ENCODE measurements at places on chromosomes 13 and 19.

- DNase-seq: no peak
These were observed 444.6 kb upstream of the SGCG start for GRCh38 chr13:22736084-22736767.

- no peak for DNase-seq
These were observed 2.5 kb upstream of the LHB start for GRCh38 chr19:49019242-49019932.

- DNase-seq: peak; percentile 56
These were observed 26.9 kb downstream of the SIPA1L3 start for GRCh38 chr19:37933937-37934358.

- no peak for DNase-seq
These were observed 1.5 kb downstream of the ATP8B3 start for GRCh38 chr19:1810439-1811160.

- no peak for DNase-seq
These were observed 1.0 kb downstream of the CLPP start for GRCh38 chr19:6362351-6362801.

DNA sequence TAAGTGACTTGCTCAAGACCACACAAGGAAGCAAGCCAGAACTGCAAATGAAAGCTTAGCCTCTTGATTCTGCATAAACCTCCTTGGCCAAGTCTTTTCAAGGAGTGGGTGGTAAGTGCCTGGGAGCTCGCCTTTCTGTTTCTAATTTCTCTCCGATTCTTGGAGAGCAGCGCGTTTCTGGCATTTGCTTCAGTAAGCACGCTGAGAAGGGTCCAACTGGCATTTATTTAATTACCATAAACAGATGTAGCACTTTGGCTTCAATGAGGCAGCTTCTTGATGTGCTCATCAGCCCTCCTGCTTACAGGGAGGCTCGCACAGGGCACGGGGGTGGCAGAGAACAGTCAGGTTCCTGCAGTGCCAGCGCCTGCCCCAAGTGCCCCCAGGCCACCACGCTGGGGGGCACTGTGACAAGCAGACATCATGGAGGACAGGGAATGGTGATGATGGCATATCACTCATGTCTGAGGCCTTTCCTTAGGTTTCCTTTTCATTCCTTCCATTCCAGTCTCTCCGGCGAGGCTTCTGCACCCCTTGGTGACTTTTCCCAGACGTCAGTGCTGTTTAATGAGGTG is 13.3 kb downstream of the SIAH3 start:
- no peak for DNase-seq

DNA sequence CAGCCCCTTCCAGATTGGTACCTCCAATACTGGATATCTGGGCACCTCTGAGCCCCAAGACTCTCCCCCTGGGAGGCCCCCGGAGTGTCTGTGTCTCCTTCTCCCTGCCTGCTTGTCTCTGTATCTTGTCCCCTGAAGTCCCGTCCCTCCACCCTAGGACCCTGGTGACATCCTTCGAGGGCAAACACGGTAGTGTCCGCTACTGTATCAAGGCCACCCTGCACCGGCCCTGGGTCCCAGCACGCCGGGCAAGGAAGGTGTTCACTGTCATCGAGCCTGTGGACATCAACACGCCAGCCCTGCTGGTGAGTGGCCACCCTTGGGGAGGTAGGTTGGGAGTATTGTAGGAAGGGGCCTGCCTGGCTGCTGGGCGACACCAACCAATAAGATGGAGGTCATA is 844 bp downstream of the ARRDC2 start:
- no peak for DNase-seq

DNA sequence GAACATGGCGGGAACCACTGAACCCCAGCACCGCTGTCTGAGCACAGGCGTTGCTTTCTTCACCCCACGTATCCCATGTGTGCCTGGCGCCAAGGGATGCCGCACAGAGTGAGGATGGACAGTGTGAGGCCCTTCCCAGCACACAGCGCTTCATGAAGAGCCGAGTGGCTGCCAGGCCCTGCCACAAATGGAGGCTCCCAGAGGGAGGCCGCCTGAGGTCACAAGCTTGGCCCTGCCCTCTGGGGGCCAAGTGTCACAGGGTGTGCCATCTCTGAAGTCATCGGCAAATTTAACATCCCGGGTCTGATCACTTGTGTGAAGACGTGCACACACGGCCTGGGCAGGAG is 24.4 kb downstream of the MPND start:
- DNase-seq: no peak

- no peak for DNase-seq
These were observed 223.5 kb downstream of the KLF12 start for GRCh38 chr13:73910733-73911132.

DNA sequence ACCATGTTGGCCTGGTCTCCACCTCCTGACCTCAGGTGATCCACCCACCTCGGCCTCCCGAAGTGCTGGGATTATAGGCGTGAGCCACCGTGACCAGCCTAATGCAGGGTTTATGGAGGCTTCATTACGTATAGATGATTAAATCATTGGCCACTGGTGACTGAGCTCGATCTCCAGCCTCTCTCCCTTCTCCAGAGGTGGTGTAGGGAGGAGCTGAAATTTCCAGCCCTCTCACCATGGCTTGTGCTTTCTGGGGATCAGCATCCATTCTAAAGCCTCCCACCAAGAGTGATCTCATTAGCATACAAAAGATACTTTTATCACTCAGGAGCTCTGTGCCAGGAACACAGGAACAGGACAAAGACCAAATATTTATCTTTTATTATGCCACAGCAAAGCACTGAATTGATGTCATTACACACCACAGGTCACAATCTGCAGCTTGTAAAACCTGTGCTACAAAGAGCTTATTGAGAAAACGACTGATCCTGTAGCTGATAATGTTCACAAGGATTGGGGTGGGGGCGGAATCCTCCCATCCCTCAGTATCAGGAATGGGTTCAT is 32.4 kb downstream of the RHPN2 start:
- DNase-seq: no peak

GRCh38 chr19:34269489-34269888 is 15.1 kb downstream of the GARRE1 start:
- no peak for DNase-seq

- DNase-seq: no peak
These were observed 138.0 kb downstream of the TNFSF13B start for GRCh38 chr13:108407495-108407894.

DNA sequence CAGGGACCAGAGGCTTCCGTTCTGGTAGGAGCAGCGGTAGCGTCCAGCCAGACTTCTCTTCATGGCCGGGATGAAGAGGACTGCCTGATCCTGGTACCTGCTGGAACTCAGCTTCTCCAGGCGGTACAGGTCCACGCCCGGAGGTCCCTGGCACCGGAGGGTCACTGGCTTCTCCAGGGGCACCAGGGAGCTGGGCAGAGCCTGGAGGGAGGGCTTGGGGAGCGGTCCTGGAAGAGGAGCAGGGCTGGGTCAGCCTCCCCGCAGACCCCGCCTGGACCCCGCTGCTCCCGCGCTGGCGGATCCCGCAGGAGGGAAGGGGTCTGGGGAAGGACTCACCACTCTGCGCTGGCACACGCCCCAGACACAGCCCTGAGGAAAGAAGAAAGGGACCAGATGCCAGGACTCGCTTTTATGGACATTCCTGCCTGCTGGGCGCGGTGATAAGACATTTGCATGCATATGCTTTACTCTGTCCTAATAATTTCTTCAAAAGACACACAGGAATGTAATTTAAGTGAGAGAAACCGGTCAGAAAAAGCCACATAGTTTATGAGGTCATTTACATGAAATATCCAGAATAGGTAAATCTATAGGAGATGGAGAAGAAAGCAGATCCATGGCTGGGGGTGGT is 5.8 kb downstream of the GP6 start:
- no peak for DNase-seq

- peak; percentile 85 for DNase-seq
These were observed 1.7 kb upstream of the ELANE start for GRCh38 chr19:850221-850978.

DNA sequence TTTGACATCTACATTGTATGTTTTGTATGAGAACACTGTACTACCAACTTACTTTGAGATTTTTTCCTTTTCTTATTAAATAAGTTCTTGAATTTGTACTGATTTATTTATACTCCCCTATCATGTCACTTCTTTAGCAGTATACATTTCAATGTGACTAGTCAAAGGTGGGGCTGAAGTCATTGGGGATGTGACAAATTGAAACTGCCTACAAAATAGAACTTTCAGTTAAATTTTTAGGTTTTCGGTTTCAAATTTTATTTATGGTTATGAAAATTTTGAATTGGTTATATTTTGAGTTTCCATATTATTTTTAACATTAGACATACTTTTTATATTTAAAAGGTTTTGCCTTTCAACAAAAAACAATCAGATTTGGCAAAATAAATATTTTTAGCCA is 221.6 kb downstream of the NBEA start:
- no peak for DNase-seq

- DNase-seq: no peak
These were observed 7.6 kb downstream of the NUCB1 start for GRCh38 chr19:48907671-48908070.

DNA sequence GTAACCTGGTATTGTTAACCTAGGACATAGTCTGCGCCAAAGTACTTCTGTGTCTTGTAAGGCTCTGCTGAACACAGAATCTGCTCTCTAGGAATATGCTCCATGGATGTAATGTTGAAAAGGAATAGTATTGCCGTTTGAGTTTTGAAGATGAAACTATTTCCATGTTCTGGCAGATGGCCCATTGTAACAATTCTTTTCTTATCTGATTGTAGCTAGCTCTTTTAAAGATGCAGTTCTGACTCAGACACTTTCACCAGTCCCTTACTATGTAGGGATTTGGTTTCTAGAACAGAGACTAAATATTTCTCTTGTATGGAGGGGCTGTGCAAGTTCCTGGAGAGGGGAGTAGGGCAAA is 185.6 kb downstream of the MTUS2 start:
- no peak for DNase-seq

- no peak for DNase-seq
These were observed at the start of gene ATP8A2 for GRCh38 chr13:25371875-25372283. TSS of gene ATP8A2 (plus strand) at chr13:25371974. CDS start at chr13:25372213, 239 bp downstream.

DNA sequence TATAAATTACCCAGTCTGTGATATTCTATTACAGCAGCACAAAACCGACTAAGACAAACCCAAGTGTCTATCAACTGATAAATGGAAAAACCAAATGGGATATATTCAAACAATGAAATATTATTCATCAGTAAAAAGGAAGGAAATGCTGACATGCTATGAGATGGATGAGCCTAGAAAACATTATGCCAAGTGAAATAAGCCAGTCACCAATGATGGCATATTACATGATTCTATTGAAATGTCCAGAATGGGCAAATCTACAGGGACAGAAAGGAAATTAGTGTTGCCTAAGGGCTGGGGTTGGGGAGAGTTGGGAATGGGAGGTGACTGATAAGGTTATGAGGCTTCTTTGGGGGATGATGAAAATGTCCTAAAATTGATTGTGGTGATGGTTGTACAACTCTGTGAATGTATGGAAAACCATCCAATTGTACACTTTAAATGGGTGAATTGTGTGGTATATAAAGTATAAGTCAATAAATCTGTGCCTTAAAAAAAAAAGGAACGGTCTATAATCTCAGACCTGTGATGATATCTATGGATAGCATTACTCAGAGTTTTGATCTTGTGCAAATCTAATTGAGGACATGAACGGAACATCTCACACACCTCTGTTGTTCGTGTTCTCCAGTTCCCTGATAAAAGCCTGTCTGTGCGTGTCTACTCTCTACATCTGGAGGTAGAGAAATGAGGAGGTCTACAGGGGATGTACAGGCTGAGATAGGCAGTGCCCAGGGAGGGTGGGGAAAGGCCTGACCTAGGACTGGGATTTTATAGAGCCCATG is 49.0 kb downstream of the TNFRSF19 start:
- no peak for DNase-seq

DNA sequence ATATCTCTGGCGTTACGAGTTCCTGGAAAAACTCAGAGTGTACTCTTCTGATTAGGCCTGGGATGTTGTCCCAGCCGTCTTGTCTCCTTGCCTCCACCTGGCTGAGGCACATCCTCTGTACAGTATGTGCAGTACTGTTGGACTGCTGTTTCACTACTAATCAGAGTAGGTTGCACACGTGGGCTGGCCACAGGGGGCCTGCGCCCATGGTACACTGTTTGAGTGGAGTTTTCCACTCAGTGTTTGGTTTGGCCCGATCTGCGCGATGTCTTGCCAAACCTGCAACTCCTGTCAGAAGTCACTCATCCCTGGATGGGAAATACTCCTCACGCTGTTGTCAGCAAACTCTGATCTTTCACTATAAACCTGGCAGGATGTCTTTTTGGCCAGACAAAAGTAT is 189.6 kb upstream of the CSNK1A1L start:
- DNase-seq: peak; percentile 90

DNA sequence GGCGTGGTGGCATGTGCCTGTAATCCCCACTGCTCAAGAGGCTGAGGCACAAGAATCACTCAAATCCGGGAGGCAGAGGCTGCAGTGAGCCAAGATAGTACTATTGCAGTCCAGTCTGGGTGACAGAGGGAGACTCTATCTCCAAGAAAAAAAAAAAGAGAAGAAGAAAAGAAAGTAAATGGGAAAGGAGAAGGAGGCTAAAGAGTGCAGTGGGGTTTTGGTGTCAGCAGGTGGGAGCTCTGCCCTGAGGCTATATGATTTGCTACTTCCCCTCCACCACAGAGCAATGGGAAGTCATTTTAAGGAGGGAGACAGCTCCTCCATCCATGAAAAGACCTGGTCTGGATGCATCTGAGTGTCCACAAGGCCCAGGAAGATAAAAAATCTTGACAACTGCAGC is 23.1 kb downstream of the UNC13A start:
- no peak for DNase-seq

DNA sequence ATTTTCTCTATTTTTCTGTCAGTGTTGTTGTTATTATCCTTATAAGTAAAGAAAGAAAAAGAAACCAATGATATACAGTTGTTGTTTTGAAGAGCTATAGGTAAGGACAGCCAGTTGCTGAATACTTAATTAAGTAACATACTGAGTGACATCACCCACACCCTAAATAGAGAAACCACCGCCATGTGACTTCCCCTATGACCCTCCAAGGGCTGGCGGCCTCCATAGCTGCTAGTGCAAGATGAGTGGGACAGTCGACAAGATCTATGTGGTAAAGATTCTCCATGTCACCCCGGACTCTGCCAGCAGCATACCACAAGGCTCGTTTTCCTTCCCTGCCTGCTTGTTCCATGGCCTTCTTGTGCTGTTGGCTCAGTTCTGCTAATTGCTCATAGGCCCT is 221.1 kb downstream of the DNAJC15 start:
- no peak for DNase-seq

DNA sequence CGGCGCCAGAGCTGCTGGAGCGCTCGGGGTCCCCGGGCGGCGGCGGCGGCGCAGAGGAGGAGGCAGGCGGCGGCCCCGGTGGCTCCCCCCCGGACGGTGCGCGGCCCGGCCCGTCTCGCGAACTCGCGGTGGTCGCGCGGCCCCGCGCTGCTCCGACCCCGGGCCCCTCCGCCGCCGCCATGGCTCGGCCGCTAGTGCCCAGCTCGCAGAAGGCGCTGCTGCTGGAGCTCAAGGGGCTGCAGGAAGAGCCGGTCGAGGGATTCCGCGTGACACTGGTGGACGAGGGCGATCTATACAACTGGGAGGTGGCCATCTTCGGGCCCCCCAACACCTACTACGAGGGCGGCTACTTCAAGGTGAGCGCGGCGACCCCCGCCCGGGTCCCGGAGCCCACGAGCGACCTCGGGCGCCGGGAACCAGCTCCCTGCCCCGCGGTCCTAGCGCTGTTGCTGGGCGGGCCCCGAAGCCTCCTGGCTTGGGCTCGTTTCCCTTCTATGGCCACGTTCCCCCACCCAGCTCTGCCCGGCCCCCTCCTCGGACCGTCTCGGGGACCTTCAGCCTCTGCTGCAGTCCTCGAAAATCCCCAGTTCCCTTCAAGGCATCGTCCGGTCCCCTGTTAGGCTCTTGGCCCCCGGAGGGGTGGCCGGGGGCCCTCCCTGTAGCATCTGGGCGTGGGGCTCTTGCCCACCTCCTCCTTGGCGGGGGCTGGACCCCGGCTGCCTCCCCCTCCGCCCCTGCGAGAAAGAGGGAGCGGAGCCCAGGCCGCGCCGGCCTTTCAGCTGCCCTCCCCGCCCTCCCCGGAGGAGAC is at the start of gene CDC34:
CDC34 (plus strand) TSS at position 8 of the 808 bp plus-strand sequence; CDS start at position 180, 172 bp downstream.
- DNase-seq: no peak
